ENCODE measurements at places on chromosomes 4 and X.

GRCh38 chr4:5033281-5033841 is 14.1 kb upstream of the CYTL1 start:
- DNase-seq, result peak; percentile 52

- DNase-seq, result peak; percentile 87
Observed at GRCh38 chr4:119041951-119042560, 93.6 kb upstream of the MYOZ2 start.

GRCh38 chr4:159145992-159146330 is 43.1 kb downstream of the RAPGEF2 start:
- DNase-seq, result peak; percentile 40

- DNase-seq, result no peak
Observed at GRCh38 chr4:7451800-7452199, 17.1 kb upstream of the PSAPL1 start.

DNA sequence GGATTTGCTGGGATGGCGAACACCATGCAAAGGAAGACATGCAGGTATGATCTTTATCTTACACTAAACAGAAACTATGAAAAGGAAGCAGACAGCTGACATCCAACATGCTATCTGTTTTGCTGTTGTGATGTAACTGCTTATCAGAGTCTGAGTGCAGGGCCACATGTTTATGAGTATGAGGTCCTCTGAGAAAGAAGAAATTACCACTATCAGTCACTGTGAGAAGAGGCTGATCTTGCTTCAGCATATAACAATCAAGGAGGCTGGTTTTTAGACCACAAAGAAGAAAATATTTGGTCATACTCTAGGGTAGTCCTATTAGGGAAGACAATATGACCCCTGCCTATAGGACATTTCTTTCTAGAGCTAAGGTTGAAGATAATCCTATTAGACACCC is 18.5 kb downstream of the CLGN start:
- peak; percentile 12 for DNase-seq

- DNase-seq, result no peak
Observed at GRCh38 chr4:8761824-8762205, 109.8 kb downstream of the HMX1 start.

- peak; percentile 12 for DNase-seq
Observed at GRCh38 chr4:86032476-86033022, 327.3 kb downstream of the MAPK10 start.

- no peak for DNase-seq
Observed at GRCh38 chr4:164081801-164082200, 587.3 kb downstream of the TMA16 start.

GRCh38 chr4:137661693-137662092 is 129.4 kb upstream of the PCDH18 start:
- DNase-seq, result peak; percentile 44

- no peak for DNase-seq
Observed at GRCh38 chr4:96845819-96846218, 1005.9 kb downstream of the PDHA2 start.

DNA sequence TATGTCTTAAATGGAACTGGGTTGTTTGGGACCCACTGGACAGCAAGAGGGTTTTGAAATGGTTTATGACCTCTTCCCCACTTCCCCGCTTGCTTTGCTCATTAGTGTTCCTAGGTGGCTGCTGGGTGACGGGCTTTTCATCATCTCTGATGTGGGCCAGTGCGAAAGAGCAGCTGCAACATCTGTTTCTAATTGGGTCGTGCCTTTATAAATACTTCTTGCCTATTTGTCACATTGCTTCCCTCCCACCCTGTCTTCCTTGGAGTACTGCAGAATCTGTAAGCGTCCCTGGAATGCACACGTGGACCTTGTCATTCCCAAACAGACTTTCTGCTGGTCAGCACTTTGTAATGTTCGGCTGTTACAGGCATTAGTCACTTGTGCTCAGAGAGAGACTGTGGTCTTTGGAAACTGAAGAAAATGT is 35.2 kb downstream of the SEPTIN11 start:
- DNase-seq, result no peak

DNA sequence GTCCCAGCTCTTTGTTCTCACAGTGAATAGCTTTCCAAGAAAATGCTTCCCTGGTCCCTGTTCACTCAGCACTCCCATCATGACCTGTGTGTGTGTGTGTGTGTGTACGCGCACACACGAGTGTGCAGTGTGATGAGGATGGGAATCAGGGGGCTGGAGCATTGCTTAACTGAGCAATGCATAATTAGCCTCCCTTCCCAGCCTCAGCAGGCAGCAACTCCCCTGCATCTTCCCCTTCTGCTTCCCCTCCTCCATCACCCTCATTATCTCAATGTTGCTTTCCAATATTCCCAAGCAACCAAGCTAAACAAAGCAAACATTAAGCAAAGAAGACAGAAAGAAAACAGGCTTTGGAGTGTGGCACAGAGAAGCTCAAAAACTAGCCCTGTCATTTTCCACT is 137.0 kb downstream of the RBM47 start:
- DNase-seq, result no peak

DNA sequence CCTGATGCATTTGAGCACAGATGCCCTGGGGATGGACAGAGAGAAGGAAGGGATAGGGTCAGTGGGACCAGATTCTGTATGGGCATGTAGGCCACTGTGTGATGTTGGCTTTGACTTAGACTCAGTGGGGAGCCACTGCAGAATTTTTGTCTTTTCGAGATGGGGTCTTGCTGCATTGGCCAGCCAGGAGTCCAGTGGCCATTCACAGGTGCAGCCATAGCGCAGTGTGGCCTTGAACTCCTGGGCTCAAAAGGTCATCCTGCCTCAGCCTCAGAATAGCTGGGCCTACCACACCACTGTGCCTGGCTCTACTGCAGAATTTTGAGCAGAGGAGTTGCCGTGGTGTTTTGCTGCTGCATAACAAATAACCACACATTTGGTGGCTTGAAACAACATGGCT is 22.8 kb downstream of the TBC1D14 start:
- DNase-seq, result no peak

GRCh38 chr4:184891816-184892397 is 66.1 kb upstream of the ACSL1 start:
- DNase-seq, result no peak

- DNase-seq, result no peak
Observed at GRCh38 chrX:38774249-38774648, 27.0 kb upstream of the MID1IP1 start.

DNA sequence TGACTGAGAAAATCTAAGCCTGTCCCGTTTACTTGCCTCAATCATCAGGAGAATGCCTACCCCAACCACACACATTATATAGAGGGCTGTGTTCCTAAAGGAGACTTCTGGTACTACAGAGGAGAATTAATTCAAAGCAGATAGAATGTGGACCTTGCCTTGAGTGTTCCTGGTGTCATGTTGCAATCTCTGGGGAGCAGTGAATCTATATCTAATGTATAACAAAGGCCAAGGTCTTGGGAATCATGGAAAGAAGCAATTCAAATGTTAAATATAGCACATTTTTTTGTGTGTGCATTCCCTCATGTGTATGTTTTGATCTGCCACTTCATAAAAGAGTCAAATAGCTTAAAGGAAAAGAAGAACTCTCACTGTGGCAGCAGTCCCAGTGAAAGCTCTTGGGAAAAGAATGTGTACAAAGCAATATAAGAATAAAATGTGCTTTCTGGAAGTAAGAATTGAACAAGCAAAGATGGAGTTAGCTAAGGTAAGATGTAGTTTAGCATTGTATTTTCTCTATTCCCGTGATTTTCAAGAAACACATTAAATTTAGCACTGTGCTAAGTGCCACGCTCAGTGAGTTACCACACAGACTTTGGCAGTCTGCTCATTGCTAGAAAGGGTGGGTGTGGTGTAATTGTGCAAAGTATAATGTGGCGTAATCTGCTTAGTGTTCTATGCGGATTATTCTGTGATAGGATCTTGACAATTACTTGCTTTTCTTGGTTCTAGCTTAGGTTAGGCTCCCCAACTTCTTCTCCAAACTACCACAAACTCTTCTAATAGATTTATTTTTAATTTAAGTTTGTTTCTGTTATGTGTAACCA is 13.7 kb downstream of the ADH6 start:
- peak; percentile 60 for DNase-seq

GRCh38 chr4:139024686-139025085 is 9.1 kb downstream of the NOCT start:
- DNase-seq, result no peak

GRCh38 chrX:134865682-134866255 is 125.0 kb upstream of the SMIM10 start:
- peak; percentile 25 for DNase-seq

- DNase-seq, result peak; percentile 14
Observed at GRCh38 chr4:10893395-10893794, 208.8 kb upstream of the CLNK start.

- no peak for DNase-seq
Observed at GRCh38 chrX:56783450-56783831, 54.4 kb downstream of the NBDY start.

DNA sequence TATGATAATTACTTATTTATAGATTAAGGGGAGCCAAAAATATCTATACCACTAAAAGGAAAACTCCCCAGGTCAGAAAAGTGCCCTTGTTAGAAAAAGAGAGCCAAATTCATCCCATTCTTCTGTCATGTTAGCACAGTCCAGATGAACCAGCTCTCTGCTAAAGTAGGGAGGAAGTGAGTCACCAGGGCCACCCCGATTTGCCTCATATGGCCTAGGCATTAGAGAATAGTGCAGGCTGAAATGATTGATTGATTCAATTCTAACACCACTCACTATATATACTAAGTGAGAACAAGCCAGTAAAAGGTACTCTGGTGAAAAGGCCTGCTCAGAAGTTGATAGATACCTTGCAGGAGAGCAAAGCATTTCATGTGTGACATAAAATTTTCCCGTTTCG is 94.5 kb downstream of the SRPX start:
- no peak for DNase-seq

- DNase-seq, result peak; percentile 55
Observed at GRCh38 chr4:16227462-16227868, 1.2 kb upstream of the TAPT1 start.

DNA sequence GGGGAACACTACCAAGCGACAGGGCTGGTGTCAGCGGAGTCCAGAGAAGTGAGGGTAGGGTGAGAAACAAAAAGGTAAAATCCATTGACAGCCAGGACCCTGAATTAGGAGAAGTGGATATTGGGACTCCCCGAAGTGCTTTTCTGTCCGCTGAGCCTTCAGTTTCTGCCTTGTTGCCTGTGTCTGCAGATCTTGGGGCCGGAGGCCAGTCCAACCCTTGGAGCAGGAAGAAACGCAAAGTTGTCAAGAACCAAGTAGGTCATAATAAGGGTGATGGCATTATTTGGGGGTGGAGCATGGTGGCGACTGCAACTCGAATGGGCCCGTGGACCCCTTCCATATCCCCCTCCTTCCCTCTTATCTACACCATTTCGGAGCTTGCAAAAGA is 1.0 kb downstream of the ARMCX1 start:
- DNase-seq, result no peak

DNA sequence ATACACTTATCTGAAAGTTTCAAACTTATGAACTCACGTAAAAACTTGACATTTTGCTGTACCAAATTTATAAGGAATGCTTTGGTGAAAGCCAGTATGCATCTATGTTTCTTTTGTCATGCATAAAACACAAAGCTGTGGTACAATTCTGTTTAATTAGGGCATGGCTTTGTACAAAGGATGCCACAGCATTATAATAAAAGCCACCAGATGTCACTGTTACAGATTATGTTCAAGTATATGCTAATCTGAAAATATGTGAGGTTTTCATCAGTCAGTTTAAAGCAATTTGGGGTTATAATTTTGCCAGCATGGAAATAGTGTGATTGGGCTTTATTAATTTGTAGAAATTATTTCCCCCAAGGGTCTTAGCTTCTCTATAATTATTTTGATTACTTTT is 69.0 kb downstream of the ATOH1 start:
- peak; percentile 78 for DNase-seq

DNA sequence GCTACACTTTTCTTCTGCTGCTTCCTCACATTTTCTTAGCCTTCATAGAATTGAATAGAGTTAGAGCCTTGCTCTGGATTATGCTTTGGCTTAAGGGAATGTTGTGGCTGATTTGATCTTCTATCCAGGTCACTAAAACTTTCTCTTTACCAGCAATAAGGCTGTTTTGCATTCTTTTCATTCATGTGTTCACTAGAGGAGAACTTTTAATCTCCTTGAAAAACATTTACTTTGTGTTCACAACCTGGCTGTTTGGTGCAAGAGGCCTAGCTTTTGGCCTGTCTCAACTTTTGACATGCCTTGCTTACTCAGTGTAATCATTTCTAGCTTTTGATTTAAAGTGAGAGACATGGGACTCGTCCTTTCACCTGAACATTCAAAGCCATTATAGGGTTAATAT is 87.7 kb upstream of the RAB40AL start:
- DNase-seq, result no peak

GRCh38 chr4:76615999-76616398 is 181.0 kb downstream of the SHROOM3 start:
- no peak for DNase-seq

Measured in hematopoietic multipotent progenitor cell treated with erythropoietin and hydrocortisone succinate and interleukin-3 and kit ligand, for 6 days (in vitro differentiated cells).